Activated gamma-delta T cell treated with anti-CD3 and anti-CD28 coated beads, Interleukin-2, amount 50 U/mL, for 16 hours (primary cell): ENCODE measurements at places on chromosomes 4 and X.
A peak's percentile ranks its signal among the peaks of the same experiment; 100 is the strongest.

GRCh38 chr4:170386971-170387370 lies 297.2 kb upstream of the AADAT start:
- DNase-seq, result no peak

- no peak for DNase-seq
Measured at GRCh38 chrX:41335958-41336331, 2.0 kb downstream of the DDX3X start.

- no peak for DNase-seq
Measured at GRCh38 chrX:110671068-110671803, 124.4 kb downstream of the CHRDL1 start.

DNA sequence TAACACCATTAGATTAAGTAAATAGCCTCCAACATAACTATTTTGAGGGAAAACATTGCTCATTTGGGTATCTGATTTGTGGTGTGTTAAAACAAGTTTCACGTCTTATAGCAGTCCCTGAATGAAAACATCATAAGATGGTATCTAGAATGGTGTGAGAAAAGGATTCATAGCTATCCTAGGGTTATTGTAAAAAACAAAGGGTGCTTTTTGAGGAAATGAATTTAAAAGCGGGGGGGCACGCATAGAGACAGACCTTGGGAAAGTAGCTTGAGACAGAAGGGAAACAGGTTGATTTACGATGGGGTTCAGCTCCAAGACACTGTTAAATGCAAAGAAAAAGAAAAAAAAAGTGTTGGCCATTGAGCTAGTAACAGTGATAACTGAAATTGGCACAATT lies 768 bp upstream of the CXCL10 start:
- DNase-seq, result no peak

GRCh38 chr4:80008351-80008750 lies 64.7 kb downstream of the ANTXR2 start:
- DNase-seq, result no peak

DNA sequence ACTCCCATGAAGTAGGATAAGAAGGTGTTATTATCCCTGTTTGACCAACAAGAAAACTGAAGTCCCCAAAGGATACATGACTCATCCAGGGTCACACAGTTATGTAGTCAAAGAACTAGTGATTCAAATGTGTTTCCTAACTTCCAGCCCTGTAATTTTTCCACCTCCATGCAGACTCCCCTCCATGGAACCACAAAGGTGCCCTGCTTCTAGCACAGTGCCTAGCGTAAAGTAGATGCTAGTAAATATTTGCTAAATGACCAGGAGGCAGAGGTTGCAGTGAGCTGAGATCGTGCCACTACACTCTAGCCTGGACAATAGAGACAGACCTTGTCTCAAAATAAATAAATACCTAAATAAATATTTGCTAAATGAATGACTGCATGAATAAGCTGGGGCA lies 55.8 kb downstream of the FRMPD3 start:
- no peak for DNase-seq

- DNase-seq, result no peak
Measured at GRCh38 chrX:45622042-45622423, 421.4 kb upstream of the DIPK2B start.

GRCh38 chr4:8221985-8222384 lies 22.9 kb downstream of the SH3TC1 start:
- no peak for DNase-seq

GRCh38 chr4:17203797-17204196 lies 305.4 kb upstream of the LDB2 start:
- DNase-seq, result no peak

GRCh38 chrX:112527903-112528302 lies 151.8 kb downstream of the LHFPL1 start:
- DNase-seq, result no peak

GRCh38 chr4:150232029-150232428 lies 153.8 kb downstream of the DCLK2 start:
- DNase-seq, result no peak

- no peak for DNase-seq
Measured at GRCh38 chr4:110629780-110630687, 7.2 kb upstream of the PITX2 start.

DNA sequence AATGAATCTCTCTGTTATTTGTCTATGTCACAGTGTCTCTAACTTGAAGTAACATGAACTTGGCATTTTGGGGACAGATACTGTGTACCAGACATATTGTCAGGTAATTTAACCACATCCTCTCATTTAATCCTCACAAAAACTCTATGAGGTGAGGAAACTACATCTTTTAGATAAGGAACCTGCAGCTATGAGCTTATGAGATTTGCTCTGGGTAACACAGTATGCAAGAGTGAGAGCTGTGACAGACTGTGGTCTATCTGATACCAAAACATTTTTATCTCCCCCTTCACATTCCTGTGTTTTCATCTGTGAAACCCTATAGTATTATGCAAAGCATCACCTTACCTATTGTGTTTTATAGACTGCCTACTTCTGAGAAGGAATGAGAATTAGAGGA lies 58.4 kb upstream of the HS3ST1 start:
- DNase-seq, result no peak

GRCh38 chrX:55742649-55743048 lies 25.1 kb downstream of the RRAGB start:
- no peak for DNase-seq

DNA sequence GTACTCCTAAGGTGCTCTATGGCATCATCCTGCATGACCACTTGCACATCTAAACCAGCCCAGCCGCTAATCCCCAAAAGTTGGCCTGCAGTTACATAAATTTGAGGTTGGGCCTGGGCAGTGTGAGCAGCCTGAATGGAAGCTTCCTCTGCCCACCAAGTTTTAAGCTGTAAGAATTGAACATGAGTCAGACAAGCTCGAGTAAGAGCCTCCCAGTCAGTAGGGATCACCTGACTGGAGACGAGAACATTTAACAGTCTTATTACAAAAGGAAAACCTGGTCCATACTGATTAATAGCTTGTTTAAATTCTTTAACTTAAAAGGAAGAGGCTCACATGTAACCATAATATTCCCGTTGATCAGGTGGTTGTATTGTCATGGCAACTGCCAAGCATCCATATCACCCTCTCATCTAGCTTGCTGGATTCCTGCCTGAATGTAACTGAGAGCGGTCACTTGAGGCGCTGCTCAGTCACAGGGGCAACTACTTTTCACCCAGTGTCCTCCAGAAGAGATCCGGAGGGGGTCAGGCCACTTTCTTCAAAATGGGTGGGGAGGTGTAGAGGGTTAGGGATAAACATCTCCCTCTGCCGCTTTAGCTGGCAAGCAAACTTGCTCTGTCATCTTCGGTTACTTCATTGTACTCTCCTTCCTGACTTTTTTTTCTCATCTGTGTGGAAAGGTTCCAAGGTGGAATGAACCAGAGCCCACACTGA lies 56.6 kb upstream of the WDR1 start:
- DNase-seq, result no peak

DNA sequence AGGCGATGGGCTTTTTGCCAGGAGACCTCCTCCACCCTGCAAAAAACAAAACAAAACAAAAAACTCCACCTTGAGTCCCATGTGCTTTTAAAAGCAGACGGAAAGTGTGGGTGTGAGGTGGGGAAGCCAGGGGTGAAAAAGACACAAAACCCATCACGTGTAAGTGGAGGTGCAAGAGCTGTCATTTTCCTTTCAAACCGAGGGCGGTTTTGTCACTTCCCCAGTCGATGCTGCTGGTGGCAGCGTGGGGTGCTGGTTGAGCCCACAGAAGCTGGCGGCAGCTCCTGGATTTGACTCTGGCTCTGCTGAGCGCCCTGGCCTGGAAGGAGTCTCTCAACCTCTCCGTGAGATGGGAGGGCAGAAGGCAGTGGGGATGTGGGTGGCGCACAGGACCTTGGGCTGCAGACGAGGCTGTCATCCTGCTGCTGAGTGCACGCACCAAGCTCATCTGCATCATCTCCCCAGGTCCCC lies 110.0 kb downstream of the PSAPL1 start:
- peak; percentile 37 for DNase-seq

GRCh38 chr4:139144911-139145551 lies 32.0 kb downstream of the ELF2 start:
- DNase-seq, result no peak

DNA sequence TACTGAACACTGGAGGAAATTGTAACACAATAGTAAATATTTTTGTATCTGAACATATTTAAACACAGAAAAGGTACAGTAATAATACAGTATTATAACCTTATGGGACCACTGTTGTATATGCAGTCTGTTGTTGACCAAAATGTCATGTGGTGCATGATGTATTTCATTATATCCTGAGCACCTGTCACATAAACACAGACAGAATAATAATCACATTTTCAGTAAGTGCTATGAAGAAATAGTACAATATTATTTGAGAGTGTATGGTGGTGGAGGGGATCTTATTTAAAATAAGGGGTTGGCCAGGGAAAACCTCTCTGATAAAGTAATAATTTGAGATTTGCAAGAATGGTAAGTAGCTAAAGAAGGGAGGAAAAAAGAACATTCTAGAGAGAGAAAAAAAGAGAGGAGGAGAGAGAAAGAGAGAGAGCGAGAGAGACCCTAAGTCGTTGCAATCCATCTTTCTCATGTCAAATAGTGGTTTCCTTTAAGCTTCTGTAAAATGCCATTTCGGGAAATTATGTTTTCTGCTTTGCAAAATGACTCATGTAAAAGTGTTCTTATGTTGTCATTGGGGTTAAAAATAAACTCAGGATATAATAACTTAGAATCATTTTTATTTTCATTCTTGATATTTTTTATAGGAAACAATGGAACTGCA lies 19.3 kb upstream of the CLNK start:
- DNase-seq, result no peak

DNA sequence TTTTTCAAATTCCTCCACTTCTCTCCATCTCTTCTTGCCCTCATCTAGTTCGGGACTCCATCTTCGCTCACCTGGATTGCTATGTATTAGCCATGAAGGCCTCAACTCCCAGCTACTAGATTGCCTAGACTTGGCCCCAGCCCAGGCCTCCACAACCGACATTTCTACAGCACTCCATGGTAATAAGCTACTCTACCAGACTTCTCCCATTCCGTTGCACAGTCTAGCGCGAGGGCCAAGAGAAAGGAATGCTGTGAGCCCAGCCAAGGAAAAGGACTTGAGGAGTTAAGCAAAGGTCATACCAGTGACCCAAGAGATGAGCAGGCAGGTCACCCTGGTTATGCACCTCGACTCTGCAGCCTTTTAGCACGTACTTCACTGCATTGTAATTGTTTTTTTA lies 75.6 kb downstream of the SOWAHB start:
- DNase-seq, result no peak

DNA sequence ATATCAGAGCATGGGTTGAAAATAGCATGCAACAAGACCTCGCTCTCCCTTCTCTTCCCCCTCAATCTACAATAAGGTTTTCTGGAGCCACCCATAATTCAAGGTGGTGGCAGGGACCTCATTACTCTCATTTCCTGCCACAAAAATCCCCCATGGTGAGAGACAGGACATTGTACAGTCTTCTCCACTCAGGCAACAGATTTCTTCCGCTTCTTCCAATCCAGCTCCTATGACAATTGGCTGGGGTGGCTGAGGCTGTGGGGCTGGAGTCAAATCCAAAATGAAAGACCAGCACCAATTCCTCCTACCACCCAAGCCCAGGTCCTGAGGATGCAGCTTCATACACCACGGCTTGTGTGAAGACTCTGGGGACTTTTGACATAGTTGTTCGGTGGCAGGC lies 40.3 kb upstream of the NKRF start:
- no peak for DNase-seq

DNA sequence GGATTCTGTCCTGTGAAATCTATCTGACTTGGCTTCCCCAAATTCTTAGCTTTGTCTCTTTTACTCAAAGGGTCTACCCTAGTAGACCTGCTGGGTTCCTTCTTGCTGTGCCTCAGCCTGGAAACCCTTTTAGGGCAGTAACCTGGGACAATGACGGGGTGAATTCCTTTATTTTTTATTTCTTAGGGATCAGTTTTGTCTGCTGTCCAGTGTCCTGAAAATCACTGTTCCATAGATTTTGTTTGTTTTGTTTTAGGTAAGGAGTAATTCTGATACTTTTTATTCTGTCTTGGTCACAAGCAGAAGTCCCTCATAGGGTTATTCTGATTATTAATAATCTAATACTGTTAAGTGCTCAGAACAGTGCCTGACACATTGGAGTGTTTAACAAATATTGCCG lies 118.9 kb downstream of the EVC2 start:
- DNase-seq, result no peak

DNA sequence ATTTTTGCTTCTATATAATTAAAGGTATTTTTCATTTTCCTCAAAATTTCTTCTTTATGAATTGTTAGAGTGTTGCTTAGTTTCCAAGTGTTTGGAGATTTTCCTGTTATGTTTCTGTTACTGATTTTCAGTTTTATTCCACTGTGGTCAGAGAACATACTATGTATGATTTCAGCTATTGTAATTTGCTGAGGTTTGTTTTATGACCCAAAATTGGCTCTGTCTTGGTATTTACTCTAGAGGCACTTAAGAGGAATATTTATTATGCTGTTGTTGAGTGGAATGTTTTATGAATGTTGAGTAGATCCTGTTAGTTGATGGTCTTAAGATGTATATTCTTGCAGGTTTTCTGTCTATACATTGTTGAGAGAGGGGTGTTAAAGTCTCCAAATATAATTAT lies 263.5 kb downstream of the PABPC4L start:
- DNase-seq, result no peak

- DNase-seq, result no peak
Measured at GRCh38 chr4:109148577-109149075, 153.8 kb downstream of the COL25A1 start.

- no peak for DNase-seq
Measured at GRCh38 chr4:108830509-108831244, 67.8 kb upstream of the ETNPPL start.

DNA sequence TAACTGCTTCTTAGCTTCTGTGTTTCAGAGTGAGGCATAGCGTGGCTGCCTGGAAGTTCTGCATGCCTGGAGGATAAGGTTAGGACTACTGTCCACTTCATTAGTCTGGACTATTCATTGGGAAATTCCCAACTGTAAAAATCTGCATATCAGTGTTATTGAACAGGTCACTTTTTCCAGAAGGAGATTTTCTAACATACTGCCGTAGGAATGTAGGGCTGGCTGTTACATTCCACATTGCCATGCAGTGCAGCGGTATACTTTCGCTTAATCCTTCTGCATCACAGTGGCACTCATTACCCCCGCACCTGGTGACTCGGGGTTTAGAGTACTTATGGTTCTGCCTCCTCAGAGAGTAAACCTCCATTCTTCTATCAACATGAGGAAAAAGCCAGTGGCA lies 104.6 kb downstream of the NPFFR2 start:
- no peak for DNase-seq

DNA sequence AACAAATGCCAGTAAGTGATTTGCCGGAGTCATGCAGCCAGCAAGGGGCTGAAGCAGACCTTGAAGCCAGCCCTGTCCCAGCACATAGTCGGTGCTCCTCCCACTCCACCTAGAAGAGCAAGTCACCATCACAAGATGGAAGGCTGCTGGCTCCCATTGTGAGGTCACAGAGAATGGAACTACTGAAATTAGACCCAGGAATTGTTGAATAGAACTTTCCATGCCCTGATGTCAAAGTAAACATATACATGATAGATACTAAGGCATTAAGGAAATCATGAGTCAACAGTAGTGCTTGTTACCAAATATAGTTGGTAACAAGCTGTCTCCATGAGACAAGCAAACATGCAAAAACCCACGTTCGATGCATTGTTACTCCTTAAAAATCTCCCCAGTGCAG lies 177.1 kb upstream of the MID1 start:
- no peak for DNase-seq
